ENCODE measurements at places on chromosomes 3 and 15. TPM values are rescaled to one million over a fixed set of nuclear protein-coding genes. Genes with fewer than 3 reads are reported as not detected.

The TM6SF1 gene
- total RNA-seq: 0.38 TPM

DNA sequence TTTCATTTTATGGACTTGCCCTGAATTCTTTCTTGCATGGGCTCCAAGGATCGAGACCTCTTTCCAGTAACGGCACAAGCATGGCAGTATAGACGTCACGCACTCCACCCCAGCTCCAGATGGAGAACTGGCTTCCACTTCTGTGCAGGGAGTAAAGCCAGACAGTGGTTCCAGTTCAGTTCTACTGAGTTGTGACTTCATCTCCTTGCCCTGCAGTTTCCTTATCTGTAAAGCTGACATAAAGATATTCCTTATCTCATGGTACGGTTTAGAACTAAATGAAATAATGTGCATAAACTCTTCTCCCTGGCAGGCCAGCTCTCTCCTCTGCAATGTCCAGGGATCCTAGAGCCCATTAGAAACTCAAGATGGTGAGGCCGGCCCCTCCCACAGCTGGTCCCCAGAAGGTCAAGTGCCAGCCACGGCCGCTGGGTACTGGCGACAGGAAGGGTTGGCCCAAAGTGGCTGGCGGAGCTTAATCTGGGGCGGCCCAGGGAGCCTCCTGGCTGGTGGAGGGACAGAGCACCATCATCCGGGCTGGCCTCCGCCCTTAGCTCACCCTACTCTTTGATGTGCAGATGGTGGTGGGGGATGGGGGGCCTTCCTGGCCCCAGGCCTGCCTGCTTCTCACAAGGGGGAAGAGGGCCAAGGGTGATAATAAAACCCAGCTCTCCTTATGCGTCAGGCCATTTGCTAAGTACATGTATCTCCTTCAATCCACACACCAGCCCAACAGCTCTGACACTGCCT lies 7.2 kb downstream of the MESP2 start:
- no peak for DNase-seq

- DNase-seq: no peak
Measured at GRCh38 chr3:177852001-177852807, 654.9 kb upstream of the TBL1XR1 start.

DNA sequence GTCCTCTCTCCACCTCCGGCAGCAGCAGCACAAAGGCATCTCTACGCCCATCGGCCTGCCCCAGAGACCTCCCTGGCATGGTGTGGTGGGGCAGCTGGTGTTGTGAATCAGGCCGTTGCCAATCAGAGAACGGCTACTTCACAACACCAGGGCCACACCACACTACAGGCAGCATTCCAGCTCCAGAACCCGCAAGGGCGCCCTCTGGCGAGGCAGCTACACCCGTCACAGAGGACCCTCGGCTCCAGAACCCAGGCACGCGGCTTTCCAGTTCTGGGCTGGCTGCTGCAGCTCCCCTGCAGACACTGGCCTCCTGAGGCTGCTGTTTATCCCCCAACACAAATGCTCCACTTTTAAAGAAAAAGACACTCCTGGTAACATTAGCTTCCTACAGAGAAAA lies 127.5 kb upstream of the TOPAZ1 start:
- peak; percentile 17 for DNase-seq

DNA sequence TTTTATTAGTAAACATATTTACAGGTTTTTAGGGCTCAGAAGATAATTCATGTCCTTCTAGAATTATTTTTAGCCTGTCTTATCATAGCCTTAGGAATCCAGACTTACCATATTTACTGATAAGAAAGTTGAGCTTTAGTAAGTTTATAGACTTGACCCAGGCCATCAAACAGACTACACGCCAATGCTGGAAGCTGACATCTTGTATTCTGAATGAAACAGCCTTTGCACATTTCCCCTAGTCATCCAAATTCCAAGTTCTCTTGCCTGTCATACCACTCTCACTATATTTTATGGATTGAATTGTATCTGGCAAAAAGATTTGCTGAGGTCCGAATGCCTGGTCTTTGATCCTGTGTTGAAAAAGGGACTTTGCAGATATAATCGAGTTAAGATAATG lies 58.6 kb downstream of the DRD3 start:
- no peak for DNase-seq

Data from activated T-cell treated with anti-CD3 and anti-CD28 coated beads, Interleukin-2, amount 50 U/mL, for 4 hours (primary cell).